Mesothelial cell of epicardium (in vitro differentiated cells): ENCODE measurements at places on chromosomes 6 and 20. TPM values are rescaled to one million over a fixed set of nuclear protein-coding genes. Genes with fewer than 3 reads are reported as not detected.

DNA sequence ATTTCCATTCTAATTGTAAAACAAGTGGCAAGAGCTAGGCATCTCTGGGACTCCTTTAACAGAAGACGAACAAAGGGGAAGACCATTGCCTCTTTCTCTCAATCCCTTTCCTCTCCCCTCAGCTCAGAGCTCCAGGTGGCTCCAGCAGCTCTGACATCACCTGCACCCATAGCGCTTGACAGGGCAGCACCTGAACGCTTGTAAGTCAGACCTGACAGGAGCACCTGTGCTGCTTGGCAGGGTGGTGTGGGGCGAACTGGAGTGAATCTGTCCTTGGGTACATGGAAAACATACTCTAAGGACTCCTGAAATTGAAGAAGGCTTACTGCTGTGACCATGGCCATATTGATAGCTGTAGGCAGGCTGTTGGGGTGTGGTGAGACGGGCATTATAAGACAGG, 409.5 kb upstream of the AGPAT4 start:
- H3K27ac ChIP-seq = no peak overlapping the region
- no peaks in the 10 kb centered on the region for H3K36me3 ChIP-seq
- no peaks in the 10 kb centered on the region for H3K4me1 ChIP-seq
- peaks cover 4% of the 10 kb centered on the region for H3K27me3 ChIP-seq

The PRR18 gene
- total RNA-seq = 0.20 to 0.38 TPM (median 0.31 TPM) in 3 replicates

DNA sequence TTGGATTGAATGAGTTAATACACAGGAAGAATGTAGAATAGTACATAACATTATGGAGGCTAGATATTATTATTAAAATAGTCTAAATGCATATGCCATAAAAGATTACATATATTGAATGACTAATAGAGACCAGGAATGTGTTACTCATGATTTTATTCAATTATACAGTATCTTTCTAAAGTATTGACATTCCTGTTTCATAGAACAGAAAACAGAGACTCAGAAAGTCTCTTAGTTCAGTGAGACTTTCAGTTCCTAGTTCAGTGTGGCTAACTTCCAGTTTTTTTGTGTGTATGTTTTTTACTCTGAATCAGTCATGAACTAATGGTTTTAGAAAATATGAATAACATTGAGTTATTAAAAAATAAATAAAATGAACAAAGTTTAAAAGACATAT, 34.6 kb upstream of the TMEM244 start:
- no peak for DNase-seq
- H3K4me3 ChIP-seq = no peak overlapping the region
- H3K36me3 ChIP-seq = no peaks in the 10 kb centered on the region
- no peaks in the 10 kb centered on the region for H3K4me1 ChIP-seq

- H3K36me3 ChIP-seq = peaks cover 19% of the 10 kb centered on the region
- peaks cover 17% of the 10 kb centered on the region for H3K4me1 ChIP-seq
- no peak overlapping the region for H3K27ac ChIP-seq
Measured at GRCh38 chr6:53070806-53071205, 5.6 kb downstream of the FBXO9 start.

The SLPI gene
- not detected in 3 replicates for total RNA-seq

DNA sequence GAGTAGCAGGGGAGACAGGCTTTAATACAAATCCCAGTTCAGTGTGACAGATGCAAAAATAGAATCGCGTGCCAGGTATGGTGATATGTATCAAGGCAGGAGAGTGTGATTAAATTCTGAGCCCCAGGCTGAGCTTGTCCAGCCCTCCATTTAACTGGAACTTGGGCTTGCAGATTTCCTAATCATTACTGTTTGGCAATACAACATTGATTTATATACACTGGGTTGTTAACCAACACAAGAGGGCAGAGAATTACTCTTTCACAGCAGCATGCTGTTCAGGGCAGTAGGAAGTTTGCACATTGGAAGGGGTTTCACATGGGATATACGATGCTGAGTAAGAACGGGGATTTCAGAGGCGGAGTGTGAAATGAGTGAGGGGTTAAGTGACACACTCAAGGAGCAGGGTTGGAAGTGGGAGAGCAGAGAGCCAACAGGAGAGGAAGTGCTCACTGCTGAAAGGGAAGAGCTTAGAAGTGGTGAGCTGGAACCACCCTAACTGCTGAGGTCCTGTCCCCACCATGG, 70.8 kb upstream of the ATXN1 start:
- peaks cover 7% of the 10 kb centered on the region for H3K4me1 ChIP-seq
- peaks cover 8% of the 10 kb centered on the region for H3K27me3 ChIP-seq
- H3K4me3 ChIP-seq = no peak overlapping the region
- no peaks in the 10 kb centered on the region for H3K36me3 ChIP-seq
- H3K27ac ChIP-seq = no peak overlapping the region

GRCh38 chr6:139473731-139474130, 99.3 kb upstream of the CITED2 start:
- H3K4me3 ChIP-seq = no peak overlapping the region
- H3K27ac ChIP-seq = peak overlapping the region; percentile 78
- peaks cover 34% of the 10 kb centered on the region for H3K4me1 ChIP-seq
- no peaks in the 10 kb centered on the region for H3K36me3 ChIP-seq

The TMEM244 gene
- total RNA-seq = not detected in 3 replicates

GRCh38 chr6:165701005-165701404, 38.0 kb upstream of the PDE10A start:
- no peak for DNase-seq

- peaks cover 9% of the 10 kb centered on the region for H3K4me1 ChIP-seq
- H3K27ac ChIP-seq = no peak overlapping the region
- peak overlapping the region; percentile 67 for H3K4me3 ChIP-seq
Measured at GRCh38 chr20:49319208-49319809, 41.5 kb upstream of the ZNFX1 start.

- no peak for DNase-seq
- H3K27me3 ChIP-seq = no peaks in the 10 kb centered on the region
- peaks cover 17% of the 10 kb centered on the region for H3K36me3 ChIP-seq
- H3K4me3 ChIP-seq = no peak overlapping the region
Measured at GRCh38 chr6:7219310-7219709, 93.7 kb downstream of the SSR1 start.

DNA sequence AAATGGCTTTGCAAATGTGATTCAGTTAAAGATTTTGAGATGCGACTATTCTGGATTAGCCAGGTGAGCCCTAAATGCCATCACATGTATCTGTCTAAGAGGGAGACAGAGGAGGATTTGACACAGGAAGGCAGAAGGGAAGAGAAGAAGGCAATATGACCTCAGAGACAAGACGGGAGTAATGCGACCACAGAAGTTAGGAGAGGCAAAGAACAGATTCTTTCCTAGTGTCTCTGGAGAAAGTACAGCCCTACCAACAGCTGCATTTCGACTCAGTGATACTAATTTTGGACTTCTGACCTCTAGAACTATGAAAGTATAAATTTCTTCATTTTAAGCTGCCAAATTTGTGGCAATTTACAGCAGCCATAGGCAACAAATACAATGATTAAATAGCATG, 24.2 kb upstream of the TPD52L1 start:
- H3K36me3 ChIP-seq = peaks cover 11% of the 10 kb centered on the region
- H3K27me3 ChIP-seq = no peaks in the 10 kb centered on the region
- H3K4me1 ChIP-seq = no peaks in the 10 kb centered on the region
- H3K27ac ChIP-seq = no peak overlapping the region

DNA sequence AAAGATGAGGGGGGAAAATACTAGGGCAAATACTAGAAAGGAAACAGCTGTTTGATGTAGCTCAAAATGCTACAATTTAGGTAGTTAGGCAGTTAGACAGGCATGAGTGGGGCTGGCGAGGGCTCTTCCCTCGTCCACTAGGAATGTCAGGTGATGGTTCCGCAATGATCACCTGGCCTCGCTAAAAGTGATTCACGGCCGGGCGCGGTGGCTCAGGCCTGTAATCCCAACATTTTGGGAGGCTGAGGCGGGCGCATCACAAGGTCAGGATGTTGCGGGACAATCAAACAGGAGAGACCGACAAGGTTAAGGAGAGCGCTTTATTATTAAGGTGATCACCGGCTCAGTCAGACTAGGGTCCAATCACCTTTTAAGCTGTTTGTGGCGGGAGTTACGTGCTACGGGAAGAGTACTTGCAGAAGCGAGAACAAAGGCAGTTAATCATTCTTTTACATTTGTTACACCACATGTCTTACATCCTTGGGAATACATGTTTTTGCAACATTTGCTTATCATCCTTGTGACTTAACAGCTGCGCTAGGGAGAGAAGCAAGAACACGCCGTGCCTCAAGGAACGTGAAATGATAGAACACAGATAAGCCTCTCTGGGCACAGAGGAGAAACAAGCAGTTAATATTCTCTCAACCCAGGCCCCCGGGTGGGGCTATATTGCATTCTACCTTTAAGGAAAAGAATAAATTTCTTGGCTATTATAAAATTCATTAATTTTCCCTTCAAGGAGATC, 1025.4 kb downstream of the EYS start:
- H3K4me3 ChIP-seq = no peak overlapping the region
- no peak for DNase-seq
- H3K36me3 ChIP-seq = no peaks in the 10 kb centered on the region
- no peak overlapping the region for H3K27ac ChIP-seq

The LPA gene
- total RNA-seq = 0.93 to 2.0 TPM (median 1.3 TPM) in 3 replicates

The SOX18 gene
- total RNA-seq = 0.23 to 0.34 TPM in 2 of 3 replicates, not detected in the other

GRCh38 chr6:169160855-169161560, 92.6 kb downstream of the THBS2 start:
- H3K27me3 ChIP-seq = no peaks in the 10 kb centered on the region
- no peak for DNase-seq
- H3K4me3 ChIP-seq = no peak overlapping the region
- no peaks in the 10 kb centered on the region for H3K36me3 ChIP-seq

DNA sequence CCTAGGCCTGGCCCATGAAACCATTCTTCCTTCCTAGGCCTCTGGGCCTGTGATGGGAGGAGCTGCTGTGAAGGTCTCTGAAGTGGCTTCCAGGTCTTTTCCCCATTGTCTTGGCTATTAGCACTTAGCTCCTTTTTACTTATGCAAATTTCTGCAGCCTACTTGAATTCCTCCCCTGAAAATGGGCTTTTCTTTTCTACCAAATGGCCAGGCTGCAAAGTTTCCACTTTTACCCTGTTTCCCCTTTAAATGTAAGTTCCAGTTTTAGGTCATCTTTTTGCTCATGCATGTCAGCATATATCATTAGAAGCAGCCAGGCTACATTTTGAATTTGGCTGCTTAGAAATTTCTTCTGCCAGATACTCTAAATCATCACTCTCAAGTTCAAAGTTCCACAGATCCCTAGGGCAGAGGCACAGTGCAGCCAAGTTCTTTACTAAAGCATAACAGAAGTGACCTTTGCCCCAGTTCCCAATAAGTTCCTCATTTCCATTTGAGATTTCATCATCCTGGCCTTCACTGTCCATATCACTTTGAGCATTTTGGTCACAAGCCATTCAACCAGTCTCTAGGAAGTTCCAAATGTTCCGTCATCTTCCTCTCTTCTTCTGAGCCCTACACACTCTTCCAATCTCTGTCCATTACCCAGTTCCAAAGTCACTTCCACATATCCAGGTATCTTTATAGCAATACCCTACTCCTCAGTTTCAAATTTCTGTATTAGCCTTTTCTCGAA, 71.9 kb downstream of the TBC1D7 start:
- no peak overlapping the region for H3K27ac ChIP-seq
- no peak overlapping the region for H3K4me3 ChIP-seq
- peaks cover under 1% of the 10 kb centered on the region for H3K27me3 ChIP-seq
- no peaks in the 10 kb centered on the region for H3K36me3 ChIP-seq
- no peaks in the 10 kb centered on the region for H3K4me1 ChIP-seq
- DNase-seq = no peak

The FHL5 gene
- 4.5 to 5.5 TPM (median 5.3 TPM) in 3 replicates for total RNA-seq

DNA sequence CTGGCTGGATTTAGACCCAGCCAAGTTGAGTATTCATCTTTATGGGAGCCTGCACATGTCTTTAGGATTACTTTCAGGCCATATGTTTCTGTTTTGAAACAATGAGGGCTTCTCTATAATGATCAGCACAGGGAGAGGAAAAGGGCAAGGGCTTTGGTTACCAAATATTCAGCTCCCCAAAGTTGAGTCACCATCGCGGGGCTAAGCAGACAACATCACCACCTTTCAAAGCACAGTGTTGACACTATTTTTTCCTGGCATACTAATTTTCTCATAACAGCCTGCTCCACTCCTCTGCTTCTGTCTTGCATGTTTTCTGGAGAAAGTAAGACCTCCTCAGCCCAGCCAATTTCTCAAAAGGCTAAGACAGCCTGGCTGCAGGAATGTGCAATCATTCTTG, 4.9 kb downstream of the SCML4 start:
- no peak for DNase-seq
- H3K4me3 ChIP-seq = no peak overlapping the region
- no peaks in the 10 kb centered on the region for H3K36me3 ChIP-seq
- peaks cover 28% of the 10 kb centered on the region for H3K4me1 ChIP-seq

The OR5V1 gene
- not detected in 3 replicates for total RNA-seq

DNA sequence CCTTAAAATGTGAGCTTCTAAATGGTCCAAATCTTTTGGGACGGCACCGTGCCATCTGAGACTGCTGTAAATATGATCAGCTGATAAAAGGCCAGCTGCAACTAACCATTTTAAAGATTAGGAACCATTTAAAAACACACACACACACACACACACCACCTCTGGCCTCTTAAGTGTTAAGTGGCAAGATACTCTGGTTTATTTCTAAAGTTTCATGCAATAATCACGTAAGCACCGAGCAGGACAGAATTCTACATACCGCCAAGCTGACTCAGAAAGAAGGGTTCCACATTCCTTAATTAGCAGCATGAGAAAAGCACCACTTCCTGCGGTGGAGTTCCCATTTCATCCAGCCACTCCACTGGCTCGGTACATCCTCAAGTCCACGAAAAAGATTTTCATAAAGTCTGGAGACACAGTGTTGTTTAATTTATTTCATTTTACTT, 17.8 kb upstream of the ZNF217 start:
- no peaks in the 10 kb centered on the region for H3K27me3 ChIP-seq
- H3K4me1 ChIP-seq = peaks cover 30% of the 10 kb centered on the region
- H3K4me3 ChIP-seq = no peak overlapping the region
- peak overlapping the region; percentile 92 for H3K27ac ChIP-seq
- H3K36me3 ChIP-seq = no peaks in the 10 kb centered on the region

The RFX6 gene
- 3.4 to 4.0 TPM (median 3.8 TPM) in 3 replicates for total RNA-seq

DNA sequence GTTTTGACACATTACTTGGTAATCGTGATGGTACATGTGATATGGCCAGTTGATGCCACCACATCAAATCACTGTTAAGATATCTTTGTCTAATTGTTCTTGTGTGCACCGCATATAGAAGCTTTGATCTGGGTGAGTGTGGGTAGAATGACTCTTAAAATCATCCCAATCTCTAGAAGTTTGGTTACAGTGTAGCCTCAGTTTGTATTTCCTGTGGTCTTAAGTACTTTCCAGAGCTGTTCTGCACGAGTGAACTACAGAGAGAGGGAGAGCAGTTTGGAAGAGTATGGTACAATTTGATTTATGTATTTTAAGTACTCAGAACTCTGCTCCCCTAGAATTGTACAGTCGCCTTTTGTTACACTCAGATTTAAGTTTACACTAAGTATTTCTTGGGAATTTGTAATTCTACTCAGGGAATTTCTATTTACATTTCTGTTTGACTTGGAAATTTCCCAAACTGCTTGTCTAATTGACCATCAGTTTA, 37.5 kb downstream of the SNX9 start:
- peaks cover 2% of the 10 kb centered on the region for H3K36me3 ChIP-seq
- H3K27ac ChIP-seq = no peak overlapping the region
- no peak for DNase-seq
- H3K27me3 ChIP-seq = no peaks in the 10 kb centered on the region

The HLA-DQB1 gene
- total RNA-seq = 9.0 to 9.8 TPM (median 9.7 TPM) in 3 replicates

The SLC17A1 gene
- not detected in 3 replicates for total RNA-seq

The LY6G5B gene
- total RNA-seq = 34.2 to 37.5 TPM (median 36.5 TPM) in 3 replicates

GRCh38 chr6:139497345-139497961, 123.0 kb upstream of the CITED2 start:
- no peak overlapping the region for H3K4me3 ChIP-seq
- H3K27ac ChIP-seq = no peak overlapping the region
- DNase-seq = no peak
- H3K36me3 ChIP-seq = no peaks in the 10 kb centered on the region
- no peaks in the 10 kb centered on the region for H3K27me3 ChIP-seq
- peaks cover 12% of the 10 kb centered on the region for H3K4me1 ChIP-seq
